ENCODE measurements at places on chromosomes 5 and 9. TPM values are rescaled to one million over a fixed set of nuclear protein-coding genes. Genes with fewer than 3 reads are reported as not detected.

PCDHB5 gene
- total RNA-seq = not detected

GPX3 gene
- total RNA-seq = 758 TPM

OCLN gene
- 74.9 TPM for total RNA-seq

NFIB gene
- total RNA-seq = 150 TPM

PRSS3 gene
- 42.2 TPM for total RNA-seq

MACROH2A1 gene
- 289 TPM for total RNA-seq

OBP2A gene
- not detected for total RNA-seq

FAM78A gene
- total RNA-seq = 1.00 TPM

DNA sequence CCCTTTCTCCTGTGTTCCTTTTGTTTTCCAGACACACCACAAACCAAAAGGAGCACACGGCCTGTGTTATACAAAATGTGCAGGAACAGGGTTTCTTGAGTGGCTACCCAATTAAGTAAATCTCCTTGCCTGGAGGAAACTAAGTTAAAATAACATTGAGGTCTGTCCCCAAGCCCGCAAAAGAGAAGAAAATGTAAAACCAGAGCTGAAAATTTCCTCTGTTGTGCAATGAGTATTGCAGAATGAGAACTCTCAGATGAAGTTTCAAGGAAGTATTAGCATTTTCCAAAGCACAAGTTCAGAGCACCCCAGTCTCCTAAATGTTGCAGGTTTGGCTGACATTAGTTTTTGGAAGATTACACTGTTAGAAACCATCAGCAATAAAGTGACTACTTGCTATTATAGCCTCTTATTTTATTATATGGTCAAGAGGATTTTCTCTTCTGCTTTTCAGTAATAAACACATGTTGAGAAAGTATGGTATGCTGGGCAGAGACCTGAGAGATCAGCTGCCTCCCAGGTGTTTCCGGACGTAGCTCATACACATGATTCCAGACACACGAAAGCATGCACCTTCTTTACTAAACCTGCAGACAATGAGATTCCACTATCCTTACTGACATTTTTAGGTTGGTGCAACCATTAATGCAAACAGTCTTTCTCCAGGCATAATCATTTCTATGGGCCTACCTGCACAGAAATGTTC lies 161.3 kb downstream of the SNCAIP start:
- H3K4me3 ChIP-seq = no peak overlapping the region
- H3K36me3 ChIP-seq = no peaks in the 10 kb centered on the region
- H3K27me3 ChIP-seq = no peaks in the 10 kb centered on the region
- H3K27ac ChIP-seq = no peak overlapping the region
- H3K4me1 ChIP-seq = peaks cover 25% of the 10 kb centered on the region
- DNase-seq = no peak

DNA sequence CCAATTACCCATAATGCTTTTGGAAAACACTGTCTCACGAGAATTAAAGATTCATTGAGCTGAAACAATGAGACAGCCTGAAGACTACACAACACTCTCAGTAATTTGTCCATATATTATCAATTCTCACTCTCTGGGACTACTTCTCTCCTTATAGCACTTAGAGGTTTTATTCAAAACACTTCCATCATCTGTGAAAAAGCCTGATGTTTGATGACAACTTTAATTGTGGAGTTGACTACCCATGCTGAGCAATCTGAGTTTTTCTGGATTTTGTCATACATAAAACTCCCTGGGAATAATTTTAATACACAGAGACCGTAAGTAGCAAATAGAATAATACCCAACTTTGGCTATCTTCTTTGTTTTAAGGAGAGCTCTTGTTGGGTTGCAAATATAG lies 305.5 kb downstream of the EPB41L4A start:
- H3K27me3 ChIP-seq = no peaks in the 10 kb centered on the region
- no peak overlapping the region for H3K4me3 ChIP-seq
- no peak for DNase-seq
- H3K27ac ChIP-seq = no peak overlapping the region
- no peaks in the 10 kb centered on the region for H3K4me1 ChIP-seq

DNA sequence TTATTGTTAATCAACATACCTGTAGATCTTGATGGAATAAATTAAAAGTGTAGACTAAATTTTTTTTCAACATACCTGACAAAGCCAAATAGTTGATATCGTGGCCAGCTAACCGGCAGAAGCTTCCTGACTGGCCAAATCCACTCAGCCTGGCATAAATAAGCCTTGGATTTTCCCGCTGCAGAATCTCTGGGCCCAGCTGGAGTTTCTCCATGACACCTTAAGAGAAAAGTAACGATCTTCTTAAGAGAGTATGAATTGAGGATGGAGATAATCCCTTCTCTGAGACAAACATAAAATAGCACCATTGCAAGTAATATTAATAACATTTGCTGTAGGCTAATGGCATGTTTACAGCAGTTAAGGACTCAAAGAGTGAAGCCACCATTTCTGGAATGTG lies 2.2 kb downstream of the AMACR start:
- H3K36me3 ChIP-seq = peaks cover 9% of the 10 kb centered on the region
- H3K4me1 ChIP-seq = peaks cover 28% of the 10 kb centered on the region
- no peak for DNase-seq
- H3K27ac ChIP-seq = no peak overlapping the region

DNA sequence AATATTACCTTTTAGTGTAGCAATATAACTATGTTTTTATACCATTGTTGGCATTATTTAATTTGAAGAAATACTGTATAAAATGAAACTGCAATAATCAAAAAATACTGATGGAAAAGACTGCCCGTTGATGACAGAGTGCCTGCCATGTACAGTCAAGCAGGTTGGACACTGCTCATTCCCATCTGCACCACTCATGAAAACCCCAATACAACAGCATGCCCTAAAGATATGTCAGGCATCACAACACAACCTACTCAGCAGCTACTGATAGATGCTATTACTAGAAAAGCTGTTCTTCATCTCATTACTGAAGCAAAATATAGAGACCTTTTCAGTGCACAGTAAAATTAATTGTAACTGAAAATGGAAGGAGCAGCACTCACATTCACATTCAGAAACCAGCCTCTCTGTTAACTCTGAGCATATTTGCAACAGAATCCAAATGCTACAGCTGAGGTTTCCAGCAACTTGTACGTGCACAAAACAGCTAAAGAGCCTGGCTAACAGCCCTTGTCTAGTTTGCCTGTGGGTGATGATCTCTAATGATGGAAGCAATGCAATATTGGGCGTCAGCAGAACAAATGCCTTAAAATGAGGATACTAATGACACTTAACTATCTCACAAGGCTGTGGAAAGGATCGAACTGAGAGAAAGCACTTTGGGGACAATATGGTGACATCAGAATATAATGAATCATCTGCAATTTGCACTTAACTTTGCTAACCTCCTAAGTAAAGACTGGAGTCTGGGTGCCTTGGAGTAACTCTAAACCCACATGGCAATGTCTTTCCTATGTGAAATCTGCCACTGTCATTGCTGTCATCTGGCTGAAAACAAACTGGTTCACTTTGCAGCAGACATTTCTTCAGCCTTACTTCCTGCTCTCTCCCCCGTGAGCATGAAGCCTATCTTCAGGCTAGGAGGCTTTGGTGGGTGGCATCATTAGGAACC lies 195.3 kb upstream of the RASEF start:
- no peak overlapping the region for H3K4me3 ChIP-seq
- no peak overlapping the region for H3K27ac ChIP-seq
- H3K27me3 ChIP-seq = no peaks in the 10 kb centered on the region
- H3K36me3 ChIP-seq = no peaks in the 10 kb centered on the region
- no peak for DNase-seq
- no peaks in the 10 kb centered on the region for H3K4me1 ChIP-seq

DNA sequence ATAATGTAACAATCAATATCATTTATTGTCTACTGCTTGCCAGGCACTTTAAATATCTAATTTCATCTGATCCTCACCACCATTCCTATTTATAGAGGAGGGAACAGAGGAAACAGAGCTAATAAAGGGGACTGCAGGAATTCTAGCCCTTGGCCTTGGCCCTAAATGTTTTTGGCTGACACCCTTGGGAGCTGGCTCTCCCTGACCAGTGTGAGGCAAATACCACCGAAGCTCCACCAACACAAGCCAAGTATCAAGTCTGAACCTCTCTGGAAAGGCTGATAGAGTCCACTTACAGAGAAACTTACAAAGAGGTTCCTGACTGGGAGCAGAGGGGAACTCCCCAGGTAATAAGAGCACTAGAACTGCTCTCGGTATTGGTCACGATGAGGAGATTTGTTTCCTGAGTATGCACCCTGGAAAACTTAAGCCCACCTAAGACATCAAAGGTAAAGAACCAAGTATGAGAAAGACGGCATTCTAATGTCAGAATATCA lies 243.1 kb upstream of the PANK3 start:
- no peaks in the 10 kb centered on the region for H3K36me3 ChIP-seq
- H3K4me1 ChIP-seq = no peaks in the 10 kb centered on the region
- no peak overlapping the region for H3K4me3 ChIP-seq
- no peak overlapping the region for H3K27ac ChIP-seq
- no peaks in the 10 kb centered on the region for H3K27me3 ChIP-seq
- no peak for DNase-seq

- H3K4me1 ChIP-seq = no peaks in the 10 kb centered on the region
- no peak for DNase-seq
- no peaks in the 10 kb centered on the region for H3K27me3 ChIP-seq
- no peak overlapping the region for H3K27ac ChIP-seq
- H3K36me3 ChIP-seq = peaks cover 60% of the 10 kb centered on the region
Measured at GRCh38 chr5:69105996-69106906, 12.4 kb downstream of the SLC30A5 start.

DNA sequence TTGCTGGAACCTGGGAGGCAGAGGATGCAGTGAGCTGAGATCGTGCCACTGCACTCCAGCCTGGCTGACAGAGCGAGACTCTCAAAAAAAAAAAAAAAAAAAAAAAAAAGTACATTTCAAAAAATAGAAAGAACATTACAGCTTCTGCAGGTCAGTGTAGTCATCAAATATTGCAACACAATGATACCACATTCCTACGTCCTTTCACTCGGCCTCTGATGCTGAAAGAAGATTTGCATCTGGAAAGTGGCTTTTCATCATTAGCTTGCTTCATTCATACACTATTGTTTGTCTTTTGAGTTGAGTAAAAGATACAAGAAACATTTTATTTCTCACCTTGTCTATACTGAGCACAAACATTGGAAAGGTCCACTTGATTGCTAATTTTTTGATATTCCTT lies 59.6 kb upstream of the CPLANE1 start:
- no peak overlapping the region for H3K4me3 ChIP-seq
- no peak for DNase-seq
- no peaks in the 10 kb centered on the region for H3K4me1 ChIP-seq
- H3K27ac ChIP-seq = no peak overlapping the region
- no peaks in the 10 kb centered on the region for H3K36me3 ChIP-seq

GRCh38 chr9:13587571-13587970 lies 308.1 kb upstream of the MPDZ start:
- no peak for DNase-seq
- no peak overlapping the region for H3K4me3 ChIP-seq
- no peaks in the 10 kb centered on the region for H3K27me3 ChIP-seq

GRCh38 chr5:37893434-37894134 lies 53.7 kb upstream of the GDNF start:
- no peak for DNase-seq
- no peak overlapping the region for H3K27ac ChIP-seq
- H3K4me1 ChIP-seq = no peaks in the 10 kb centered on the region
- no peaks in the 10 kb centered on the region for H3K36me3 ChIP-seq
- no peak overlapping the region for H3K4me3 ChIP-seq
- H3K27me3 ChIP-seq = no peaks in the 10 kb centered on the region

- DNase-seq = peak; percentile 75
- H3K4me3 ChIP-seq = peak overlapping the region; percentile 78
- H3K27me3 ChIP-seq = no peaks in the 10 kb centered on the region
- no peaks in the 10 kb centered on the region for H3K36me3 ChIP-seq
Measured at GRCh38 chr5:56816546-56817081, 1.3 kb downstream of the MAP3K1 start.

- H3K36me3 ChIP-seq = no peaks in the 10 kb centered on the region
- no peaks in the 10 kb centered on the region for H3K4me1 ChIP-seq
- no peaks in the 10 kb centered on the region for H3K27me3 ChIP-seq
Measured at GRCh38 chr5:53969176-53969730, 341.1 kb downstream of the ARL15 start.

- H3K27ac ChIP-seq = no peak overlapping the region
- no peaks in the 10 kb centered on the region for H3K27me3 ChIP-seq
- H3K36me3 ChIP-seq = no peaks in the 10 kb centered on the region
Measured at GRCh38 chr9:4333787-4334186, 33.9 kb upstream of the GLIS3 start.

GRCh38 chr5:139304391-139305324 lies 11.1 kb downstream of the MATR3 start:
- H3K27me3 ChIP-seq = no peaks in the 10 kb centered on the region
- no peak overlapping the region for H3K27ac ChIP-seq
- no peaks in the 10 kb centered on the region for H3K36me3 ChIP-seq
- no peak overlapping the region for H3K4me3 ChIP-seq
- no peak for DNase-seq
- peaks cover 47% of the 10 kb centered on the region for H3K4me1 ChIP-seq

DNA sequence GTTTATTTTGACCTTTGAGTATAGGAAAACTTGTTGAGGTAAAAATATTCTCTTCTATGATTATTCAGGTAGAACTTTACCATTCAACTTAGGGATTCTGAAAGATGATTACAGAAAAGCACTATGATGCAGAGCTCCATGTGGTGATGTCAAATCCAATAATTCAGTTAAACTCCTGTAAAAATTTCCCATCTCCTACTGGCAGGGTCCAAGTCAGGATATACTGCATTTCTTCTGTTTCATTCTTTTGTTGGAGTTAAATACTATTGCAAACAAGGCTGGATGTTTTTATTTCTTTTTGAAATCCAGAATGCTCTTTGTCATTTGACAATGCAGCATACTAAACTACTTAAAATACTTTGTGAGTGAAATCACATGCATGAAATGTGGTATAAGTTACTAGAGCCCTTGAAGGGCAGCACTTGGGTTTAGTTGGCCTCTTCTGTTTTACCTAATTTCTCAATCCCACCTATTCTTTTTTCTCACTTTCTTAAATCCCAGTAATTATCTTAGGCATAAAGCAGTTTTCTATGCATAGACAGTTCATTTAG lies 204.5 kb downstream of the FBXL7 start:
- H3K4me3 ChIP-seq = no peak overlapping the region
- no peaks in the 10 kb centered on the region for H3K36me3 ChIP-seq
- peaks cover 4% of the 10 kb centered on the region for H3K4me1 ChIP-seq
- no peak overlapping the region for H3K27ac ChIP-seq

GRCh38 chr9:135039916-135040645 lies 47.4 kb upstream of the OLFM1 start:
- H3K4me1 ChIP-seq = no peaks in the 10 kb centered on the region
- peaks cover 5% of the 10 kb centered on the region for H3K27me3 ChIP-seq
- no peak for DNase-seq
- H3K27ac ChIP-seq = no peak overlapping the region
- H3K36me3 ChIP-seq = no peaks in the 10 kb centered on the region

DNA sequence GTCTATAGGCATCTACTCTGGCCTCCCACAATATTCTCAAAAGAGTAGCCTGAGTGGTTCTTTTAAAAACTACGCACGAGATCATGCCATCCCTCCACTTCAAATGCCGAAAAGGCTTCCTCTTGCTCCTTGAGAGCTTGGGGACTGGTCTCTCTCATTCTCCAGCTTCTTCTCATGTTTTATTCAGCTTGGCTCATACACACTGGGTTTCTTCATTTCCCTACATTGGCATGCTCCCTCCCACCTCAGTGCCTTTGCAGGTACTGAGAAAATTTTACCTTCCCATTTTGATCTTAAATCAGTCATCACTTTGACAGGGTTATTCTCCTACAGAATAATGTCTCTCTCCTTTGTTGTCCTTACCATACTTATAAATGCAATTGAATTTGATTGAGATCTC lies 20.4 kb downstream of the PRLR start:
- DNase-seq = no peak
- no peak overlapping the region for H3K4me3 ChIP-seq
- H3K4me1 ChIP-seq = no peaks in the 10 kb centered on the region
- H3K27me3 ChIP-seq = no peaks in the 10 kb centered on the region
- no peaks in the 10 kb centered on the region for H3K36me3 ChIP-seq

Measured in transverse colon (tissue), 4 donors.